Stimulated activated CD8-positive, alpha-beta memory T cell treated with anti-CD3 and anti-CD28 coated beads, Interleukin-2, amount 100 ng/mL, for 48 hours (primary cell): ENCODE measurements at places on chromosomes 16 and 17.

GRCh38 chr17:29625037-29625750 is 2.5 kb upstream of the CORO6 start:
- DNase-seq = no peak

DNA sequence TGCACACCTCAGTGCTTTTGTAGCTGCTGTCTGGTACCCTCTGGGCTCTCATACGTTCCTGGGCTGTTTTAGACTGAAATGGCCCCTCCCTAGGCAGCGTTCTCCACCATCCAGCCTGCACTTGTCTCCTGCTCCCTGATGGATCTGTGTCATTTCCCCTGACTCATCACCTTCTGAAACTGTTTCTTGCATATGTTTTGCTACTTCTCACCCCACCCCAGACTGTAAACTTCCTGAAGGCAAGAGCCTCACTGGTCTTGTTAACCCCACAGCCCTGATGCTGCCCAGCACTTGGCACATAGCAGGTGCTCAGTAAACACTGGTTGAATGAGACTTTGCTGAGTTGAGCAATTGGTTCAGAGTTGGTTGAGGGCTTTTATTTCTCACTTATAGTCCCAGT is 78.7 kb downstream of the CRISPLD2 start:
- DNase-seq = no peak

- no peak for DNase-seq
Measured at GRCh38 chr16:63481060-63481459, 1444.8 kb upstream of the CDH8 start.

- no peak for DNase-seq
Measured at GRCh38 chr16:53202398-53202797, 147.6 kb downstream of the CHD9 start.

DNA sequence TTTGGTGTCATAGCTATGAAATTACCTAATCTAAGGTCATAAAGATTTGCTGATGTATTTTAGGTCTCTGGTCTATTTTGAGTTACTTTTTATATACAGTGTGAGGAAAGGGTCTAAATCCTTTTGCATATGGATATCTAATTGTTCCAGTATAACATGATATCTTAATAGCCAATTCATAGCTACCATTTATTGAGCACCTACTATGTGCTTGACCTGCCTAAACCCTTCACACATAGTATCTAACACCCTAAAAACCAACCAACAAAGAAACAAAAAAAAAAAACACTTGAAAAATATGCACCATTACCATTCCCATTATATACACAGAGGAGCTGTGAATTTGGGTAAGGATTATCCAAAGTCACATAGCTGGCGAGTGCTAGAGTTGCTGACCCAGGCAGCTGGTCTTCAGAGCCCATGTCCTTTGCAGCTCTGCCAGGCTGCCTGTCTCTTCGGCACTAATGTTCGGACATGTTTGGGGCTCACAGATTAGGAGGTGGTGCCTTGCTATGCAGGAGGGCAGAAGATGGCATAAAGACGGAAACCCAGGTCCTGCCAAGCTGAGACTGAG is 48.8 kb upstream of the MTSS2 start:
- DNase-seq = no peak

DNA sequence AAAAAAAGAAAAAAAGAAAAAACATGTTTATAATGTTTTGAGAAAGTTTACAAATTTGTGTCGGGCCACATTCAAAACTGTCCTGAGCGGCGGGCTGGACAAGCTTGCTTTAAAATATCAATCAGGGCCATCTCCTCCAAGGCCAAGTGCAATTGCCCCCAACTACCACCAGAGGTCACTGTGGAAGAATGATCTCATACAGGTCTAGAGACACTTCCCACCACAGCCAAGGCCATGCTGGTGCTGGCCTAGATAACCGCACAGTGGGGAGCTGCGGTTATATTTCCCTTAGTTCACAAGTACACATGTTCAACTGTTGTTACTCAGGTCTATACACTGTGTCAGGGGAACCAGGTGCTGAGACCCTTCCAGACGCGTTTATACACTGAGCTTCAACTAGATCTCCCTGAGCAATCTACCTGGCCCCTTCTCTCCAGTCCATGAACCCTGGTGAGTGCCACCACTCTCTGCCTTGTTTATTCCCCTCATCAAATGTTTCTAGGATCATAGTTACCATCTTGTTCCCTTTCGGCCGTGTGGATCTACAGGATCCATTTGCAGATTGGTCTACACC is 83.8 kb upstream of the CCL2 start:
- peak; percentile 33 for DNase-seq
